Right lung (tissue), 10 donors: ENCODE measurements at places on chromosomes 1 and 21.

DNA sequence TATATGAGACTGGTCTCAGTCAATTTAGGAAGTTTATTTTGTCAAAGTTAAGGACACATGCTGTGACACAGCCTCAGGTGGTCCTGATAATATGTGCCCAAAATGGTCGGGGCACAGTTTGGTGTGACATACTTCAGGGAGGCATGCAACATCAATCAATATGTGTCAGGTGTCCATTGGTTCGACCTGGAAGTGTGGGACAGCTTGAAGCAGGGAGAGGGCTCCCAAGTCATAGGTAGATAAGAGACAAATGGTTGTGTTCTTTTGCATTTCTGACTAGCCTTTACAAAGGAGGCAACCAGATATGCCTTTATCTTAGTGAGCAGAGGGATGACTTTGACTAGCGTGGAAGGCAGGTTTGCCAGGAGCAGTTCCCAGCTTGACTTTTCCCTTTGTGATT lies 4.5 kb upstream of the ERVH48-1 start:
- DNase-seq, result no peak

DNA sequence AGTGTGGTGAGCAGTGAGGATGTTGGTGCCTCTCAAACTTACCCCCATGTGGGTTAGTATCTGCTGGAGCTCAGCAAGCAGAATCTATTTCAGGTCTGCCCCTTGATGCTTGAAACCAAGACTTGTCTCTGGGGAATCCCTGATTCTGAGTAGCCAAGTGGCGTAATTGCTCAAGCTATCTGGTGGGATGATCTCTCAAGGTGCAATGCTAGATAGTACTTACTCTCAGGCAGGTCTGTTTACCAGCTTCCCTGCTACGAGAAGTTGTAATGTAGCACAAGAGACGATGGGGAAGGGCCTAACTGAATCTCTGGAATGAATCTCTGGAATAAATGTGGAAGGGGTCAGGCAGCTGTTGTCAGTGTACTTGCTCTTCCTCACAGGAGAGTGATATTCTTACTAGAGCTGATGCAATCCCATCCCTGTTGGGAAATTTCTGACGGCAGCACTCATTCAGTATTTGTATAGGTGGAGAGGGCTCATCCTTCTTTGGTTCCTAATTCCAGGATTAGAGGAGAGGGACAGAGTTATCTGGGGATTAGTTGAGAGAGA lies 65.4 kb downstream of the MACF1 start:
- no peak for DNase-seq

DNA sequence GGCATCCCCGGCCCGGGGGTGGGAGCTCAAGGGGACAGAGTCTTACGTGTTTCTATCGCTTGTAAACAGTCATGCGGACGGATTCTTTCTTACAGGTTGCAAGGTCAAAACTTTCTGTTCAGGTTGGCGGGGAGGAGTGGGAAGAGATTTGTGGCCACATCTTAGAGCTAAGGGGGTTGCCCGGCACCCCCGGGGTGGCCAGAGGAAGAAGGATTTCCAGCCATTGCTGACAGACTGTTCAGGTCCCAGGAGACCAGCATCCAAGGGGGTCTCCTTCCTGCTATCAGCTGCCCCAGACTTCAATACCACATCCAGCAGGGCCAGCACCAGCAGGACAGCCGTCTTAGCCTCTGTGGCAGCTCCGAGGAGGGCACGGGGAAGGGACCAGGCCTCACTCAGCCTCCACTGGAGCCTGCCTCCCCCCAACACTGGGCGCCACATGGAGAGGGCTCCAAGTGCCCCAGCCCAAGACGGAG lies 52.0 kb downstream of the KIF21B start:
- DNase-seq, result no peak

GRCh38 chr1:47537268-47537667 lies 99.4 kb downstream of the FOXD2 start:
- DNase-seq, result no peak

GRCh38 chr1:92043621-92044020 lies 13.8 kb downstream of the EPHX4 start:
- no peak for DNase-seq

DNA sequence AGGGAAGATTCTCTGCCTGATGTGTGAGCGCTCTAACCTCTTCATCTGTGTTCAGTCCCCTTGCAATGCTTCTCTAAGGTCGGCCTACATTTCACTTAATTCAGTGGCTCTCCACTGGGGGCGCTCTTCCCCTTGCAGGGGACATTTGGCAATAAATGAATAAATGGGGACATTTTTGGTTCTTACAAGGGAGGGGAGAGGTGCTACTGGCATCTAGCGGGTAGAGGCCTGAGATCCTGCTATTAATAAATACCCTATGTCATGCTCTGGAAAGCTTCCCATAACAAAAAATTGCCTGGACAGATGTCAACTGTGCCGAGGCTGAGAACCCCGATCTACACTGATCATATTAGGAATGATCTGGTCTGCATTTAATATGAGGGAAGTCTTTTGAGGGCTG lies 25.9 kb upstream of the DNAJC11 start:
- DNase-seq, result no peak

DNA sequence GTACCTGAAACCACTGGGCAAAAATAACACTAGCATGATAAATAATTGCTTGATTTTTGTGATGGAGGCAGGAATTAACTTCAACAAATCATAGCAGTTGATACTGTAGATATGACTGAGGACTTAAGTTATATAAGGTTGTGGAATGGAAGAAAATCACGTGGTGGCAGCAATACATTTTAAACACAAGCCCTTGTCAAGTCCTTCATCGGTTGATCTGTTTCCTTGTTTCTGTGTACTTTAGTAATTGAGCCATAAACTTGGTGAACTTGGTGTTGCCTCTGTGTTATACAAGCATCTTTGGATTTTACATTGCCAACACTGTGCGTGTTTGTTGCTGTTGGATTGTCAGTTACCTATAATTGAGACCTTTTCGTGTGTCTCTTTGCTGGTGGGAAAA lies 114.4 kb downstream of the CAMTA1 start:
- no peak for DNase-seq

- DNase-seq, result no peak
These were observed 29.0 kb upstream of the KDM4A start for GRCh38 chr1:43620956-43621355.

DNA sequence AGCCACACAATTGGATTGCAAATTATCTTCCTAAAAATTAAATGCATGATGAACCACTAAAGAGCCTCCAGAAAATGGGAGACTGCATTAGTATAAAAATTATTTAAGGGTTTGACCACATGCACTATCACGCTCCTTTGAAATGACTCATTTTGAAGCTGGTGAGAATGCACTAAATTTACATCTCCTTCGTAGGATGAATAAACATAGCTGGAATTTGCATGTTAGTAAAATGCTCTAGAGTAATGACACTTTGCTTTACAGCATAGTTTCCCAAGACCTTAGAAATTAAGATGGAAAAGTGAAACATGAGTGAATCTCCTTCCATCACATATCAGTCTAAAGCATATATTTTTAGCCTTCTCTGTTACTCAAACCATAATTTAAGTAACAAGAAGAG lies 2.4 kb downstream of the PLPPR4 start:
- DNase-seq, result no peak

DNA sequence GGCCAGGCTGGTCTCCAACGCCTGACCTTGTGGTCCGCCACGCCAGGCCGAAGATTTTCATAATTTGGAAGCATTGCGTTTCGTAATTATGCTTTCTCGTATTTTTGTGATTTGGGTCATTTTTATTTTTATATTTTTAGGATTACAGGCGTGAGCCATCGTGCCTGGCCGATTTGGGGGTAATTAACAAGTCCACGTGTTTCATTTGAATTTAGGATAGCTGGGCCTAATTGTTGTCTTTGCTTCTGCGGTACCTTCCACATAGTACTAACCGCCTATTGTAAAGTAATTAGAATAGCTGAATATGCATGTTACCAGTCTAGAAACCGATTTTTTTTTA lies 1.0 kb downstream of the RCC1 start:
- DNase-seq, result no peak

- no peak for DNase-seq
These were observed 66.8 kb upstream of the JUN start for GRCh38 chr1:58850636-58851035.

- DNase-seq, result no peak
These were observed 63.6 kb upstream of the ZBTB40 start for GRCh38 chr1:22387919-22388580.

DNA sequence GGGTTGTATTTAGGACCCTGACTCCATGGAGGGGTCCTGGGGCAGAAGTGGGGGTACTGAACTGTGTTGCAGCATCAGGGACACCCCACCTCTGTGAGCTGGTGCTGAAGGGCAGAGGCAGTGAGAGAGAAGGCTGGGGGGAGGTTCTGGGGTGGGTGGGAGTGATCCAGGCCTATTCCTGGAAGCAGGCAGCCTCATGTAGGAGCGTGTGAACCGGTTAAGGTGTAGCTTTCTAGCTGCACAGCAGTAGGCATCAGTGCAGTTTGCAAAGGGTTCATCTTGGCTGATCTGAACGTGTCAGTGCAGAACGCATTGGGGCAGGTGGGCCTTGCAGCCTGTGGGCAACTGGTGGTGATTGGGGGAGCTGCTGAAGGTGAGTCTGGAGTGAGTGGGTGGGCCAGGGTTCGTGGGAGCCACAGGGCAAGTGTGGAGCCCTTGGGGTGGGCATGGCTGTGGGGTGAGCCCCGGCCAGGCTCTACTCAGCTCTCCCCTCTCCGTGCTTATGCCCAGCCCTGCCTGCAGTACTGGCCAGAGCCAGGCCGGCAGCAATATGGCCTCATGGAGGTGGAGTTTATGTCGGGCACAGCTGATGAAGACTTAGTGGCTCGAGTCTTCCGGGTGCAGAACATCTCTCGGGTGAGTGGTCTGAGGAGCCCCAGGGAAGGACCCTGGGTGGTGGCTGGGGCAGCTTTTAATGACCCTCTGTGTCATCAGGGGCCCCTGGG lies 86.7 kb downstream of the PTPRU start:
- DNase-seq, result no peak

- no peak for DNase-seq
These were observed 510.2 kb downstream of the KCNT2 start for GRCh38 chr1:196098000-196098399.

GRCh38 chr1:27405074-27405473 lies 12.7 kb downstream of the GPR3 start:
- no peak for DNase-seq

- DNase-seq, result no peak
These were observed 14.9 kb downstream of the MOV10 start for GRCh38 chr1:112689196-112689841.

- no peak for DNase-seq
These were observed 15.9 kb downstream of the UCK2 start for GRCh38 chr1:165843304-165843703.

DNA sequence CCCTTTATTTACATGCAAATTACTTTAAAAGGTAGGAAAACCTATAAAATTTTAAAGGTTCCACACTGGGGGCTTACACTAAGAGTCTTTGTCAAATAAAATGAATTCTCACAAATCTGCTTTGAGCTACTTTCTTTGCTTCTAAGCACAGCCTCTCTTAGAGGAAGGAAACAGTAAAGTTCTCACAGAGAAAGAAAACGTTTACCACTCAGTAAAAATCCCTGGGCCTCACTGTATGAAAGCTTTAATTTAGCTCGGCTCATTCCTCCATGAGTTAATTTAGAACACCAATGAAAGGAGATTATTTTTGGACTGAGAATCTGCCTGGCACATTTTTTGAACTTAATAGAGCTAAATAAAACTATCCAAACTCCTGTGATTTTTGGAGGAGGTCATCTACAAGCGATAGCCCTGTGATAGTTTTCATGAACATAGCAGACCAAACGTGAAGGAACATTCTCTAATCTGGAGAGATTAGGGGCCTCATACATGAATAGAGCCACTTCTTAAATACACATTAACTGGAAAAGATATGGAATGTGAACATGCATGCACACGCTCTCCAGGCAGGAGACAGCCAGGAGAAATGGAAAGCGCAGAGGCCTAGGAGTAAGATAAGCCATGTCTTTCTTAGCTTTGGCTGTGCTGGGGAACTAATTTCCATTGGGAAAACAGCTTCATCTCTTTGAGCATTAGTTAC lies 32.8 kb downstream of the PRRX1 start:
- DNase-seq, result no peak

GRCh38 chr1:37151789-37152188 lies 117.5 kb upstream of the GRIK3 start:
- DNase-seq, result no peak

- no peak for DNase-seq
These were observed 9.9 kb downstream of the OBSCN start for GRCh38 chr1:228217551-228218344.

DNA sequence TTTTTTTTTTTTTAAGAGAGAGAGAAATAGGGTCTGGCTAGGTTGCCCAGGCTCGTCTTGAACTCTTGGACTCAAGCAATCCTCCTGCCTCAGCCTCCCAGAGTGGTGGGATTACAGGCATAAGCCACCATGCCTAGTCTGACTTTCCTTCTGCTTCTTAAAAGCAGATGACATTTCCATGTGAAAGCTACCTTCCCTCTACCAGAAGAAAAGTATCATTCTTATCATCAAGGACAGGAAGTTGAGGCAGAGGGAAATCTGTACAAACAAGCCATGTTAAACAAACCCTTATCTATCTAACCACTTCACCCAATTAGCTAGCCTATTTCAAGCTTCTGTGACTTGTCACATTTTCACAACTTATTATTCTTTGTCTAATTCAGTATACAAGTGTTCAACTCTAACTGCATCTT lies 54.8 kb downstream of the SAMSN1 start:
- DNase-seq, result no peak

DNA sequence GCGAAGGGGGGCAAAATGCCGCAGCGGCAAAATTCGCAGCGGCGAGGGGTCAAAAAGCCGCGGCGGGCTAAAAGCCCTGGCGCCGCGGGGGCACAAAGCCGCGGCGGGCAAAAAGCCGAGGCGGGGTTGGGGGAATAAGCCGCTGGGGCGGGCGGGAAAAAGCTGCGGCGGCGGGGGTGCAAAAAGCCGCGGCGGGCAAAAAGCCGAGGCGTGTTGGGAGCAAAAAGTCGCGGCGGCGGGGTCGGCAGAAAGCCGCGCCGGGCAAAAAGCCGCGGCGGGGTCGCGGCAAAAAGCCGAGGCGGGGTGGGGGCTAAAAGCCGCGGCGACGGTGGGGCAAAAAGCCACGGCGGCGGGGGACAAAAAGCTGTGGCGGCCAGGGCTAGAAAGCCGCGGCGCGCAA lies 3902.5 kb downstream of the SRGAP2C start:
- no peak for DNase-seq

DNA sequence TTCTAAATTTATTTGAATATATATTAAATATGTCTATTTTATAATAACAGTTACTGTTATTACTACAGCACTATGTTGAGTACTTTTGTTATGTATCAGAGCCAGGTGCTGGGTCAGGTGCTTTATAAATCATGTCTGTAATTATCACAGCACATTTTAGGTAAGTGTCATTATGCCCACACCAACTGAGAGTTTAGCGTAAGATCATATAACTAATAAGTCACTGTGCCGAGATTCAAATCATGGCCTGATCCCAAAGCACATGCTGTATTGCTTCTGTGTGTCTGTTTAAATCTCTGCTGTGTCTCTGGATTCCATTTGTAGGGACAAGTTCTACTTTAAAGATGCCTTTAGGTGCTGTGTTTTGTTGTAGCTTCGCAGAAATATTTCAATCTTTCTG lies 1.9 kb downstream of the GPSM2 start:
- no peak for DNase-seq
